ENCODE measurements at places on chromosomes 1 and 21. TPM values are rescaled to one million over a fixed set of nuclear protein-coding genes. Genes with fewer than 3 reads are reported as not detected.

The MATN1 gene
- 0.15 TPM for total RNA-seq

The WLS gene
- total RNA-seq = 18.8 TPM

The PLEKHM2 gene
- total RNA-seq = 30.8 TPM

The A3GALT2 gene
- total RNA-seq = not detected

The ZC3H11A gene
- total RNA-seq = 56.8 TPM

The FCGR2B gene
- total RNA-seq = not detected

The SPRR3 gene
- not detected for total RNA-seq

The TIAM1 gene
- 0.74 TPM for total RNA-seq

The ESRRG gene
- total RNA-seq = not detected

The GPR3 gene
- 2.1 TPM for total RNA-seq

The FOXO6 gene
- total RNA-seq = 0.62 TPM

The B4GALT3 gene
- total RNA-seq = 24.9 TPM

The GPR137B gene
- total RNA-seq = 17.5 TPM

The NEXN gene
- 8.5 TPM for total RNA-seq

The BLACAT1 gene
- not detected for total RNA-seq

The CADM3 gene
- total RNA-seq = 0.24 TPM

The KRTAP12-2 gene
- total RNA-seq = not detected

The CAMK1G gene
- total RNA-seq = 0.14 TPM

The ATAD3C gene
- total RNA-seq = not detected

The PSRC1 gene
- total RNA-seq = 25.9 TPM

The LDLRAP1 gene
- total RNA-seq = 8.6 TPM

The DMBX1 gene
- total RNA-seq = 0.68 TPM

The S100A12 gene
- total RNA-seq = not detected

The AK5 gene
- 6.9 TPM for total RNA-seq

The TMIGD3 gene
- total RNA-seq = not detected

The RNU1-2 gene
- total RNA-seq = 11.7 TPM

The PODN gene
- not detected for total RNA-seq

The ALPL gene
- 0.22 TPM for total RNA-seq

The CHI3L1 gene
- not detected for total RNA-seq

The WNT2B gene
- total RNA-seq = 0.38 TPM

The KRTAP11-1 gene
- total RNA-seq = not detected

The MFAP2 gene
- total RNA-seq = 0.54 TPM

The THAP3 gene
- total RNA-seq = 18.6 TPM

The CGN gene
- 1.1 TPM for total RNA-seq

The HSPB7 gene
- not detected for total RNA-seq

The TAF13 gene
- total RNA-seq = 23.6 TPM

The FGGY gene
- total RNA-seq = 3.6 TPM

The MPL gene
- total RNA-seq = 0.14 TPM

The NOTCH2 gene
- total RNA-seq = 24.1 TPM

The NGF gene
- 3.4 TPM for total RNA-seq

The TNN gene
- not detected for total RNA-seq

The PTBP2 gene
- total RNA-seq = 8.3 TPM

The LRRIQ3 gene
- 0.51 TPM for total RNA-seq

The ZYG11A gene
- 2.3 TPM for total RNA-seq

The TP73 gene
- total RNA-seq = 0.65 TPM

The ITLN2 gene
- 0.24 TPM for total RNA-seq

The GBP5 gene
- 0.03 TPM for total RNA-seq

The S100A8 gene
- total RNA-seq = not detected

The AMY1B gene
- not detected for total RNA-seq

The SV2A gene
- total RNA-seq = 0.09 TPM

The B3GALT2 gene
- not detected for total RNA-seq

The CCDC28B gene
- total RNA-seq = 2.5 TPM
